Activated naive CD4-positive, alpha-beta T cell treated with anti-CD3 and anti-CD28 coated beads, Interleukin-2, amount 50 U/mL, for 16 hours (primary cell): ENCODE measurements at places on chromosomes 4 and X.

DNA sequence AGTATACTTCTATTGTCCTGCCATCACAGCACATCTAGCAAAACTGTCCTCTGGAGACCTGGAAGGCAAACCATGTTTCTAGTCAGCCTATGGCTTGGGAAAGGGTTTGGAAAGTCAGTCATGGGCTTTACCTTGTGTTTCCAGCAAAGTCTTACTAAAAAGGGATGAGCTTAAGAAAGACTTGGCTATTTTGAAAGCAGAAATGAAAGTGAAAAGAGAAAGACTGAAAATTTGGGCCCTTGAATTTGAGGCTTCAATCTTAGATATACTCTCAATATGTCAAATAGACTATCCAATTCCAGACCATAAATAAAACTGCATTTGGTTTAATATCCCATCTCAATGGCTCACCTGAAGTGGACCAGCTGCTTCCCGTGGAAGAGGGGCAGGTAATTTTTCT is 127.9 kb downstream of the ZNF330 start:
- no peak for DNase-seq

- DNase-seq = no peak
Observed at GRCh38 chr4:140163029-140163810, 9.2 kb upstream of the MAML3 start.

DNA sequence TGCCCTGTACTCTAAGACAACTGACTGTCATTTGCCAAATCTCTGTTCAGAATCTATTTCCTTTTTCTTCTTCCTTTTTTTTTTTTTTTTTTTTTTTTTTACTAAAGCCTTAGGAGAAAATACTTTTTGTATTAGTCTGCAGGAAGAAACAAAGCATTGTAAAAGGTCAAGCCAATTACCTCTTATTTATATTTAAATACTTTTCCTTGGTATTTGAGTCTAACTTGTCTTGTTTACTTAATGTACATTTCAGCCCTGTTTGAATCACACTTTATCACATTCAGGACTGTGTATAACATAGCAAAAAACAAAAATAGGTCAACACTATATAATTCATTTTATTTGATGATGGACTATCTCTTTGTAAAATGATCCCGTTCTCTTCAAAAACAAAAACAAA is 262.2 kb downstream of the RPA4 start:
- no peak for DNase-seq

GRCh38 chr4:23930750-23931488 is 41.1 kb upstream of the PPARGC1A start:
- DNase-seq = no peak

DNA sequence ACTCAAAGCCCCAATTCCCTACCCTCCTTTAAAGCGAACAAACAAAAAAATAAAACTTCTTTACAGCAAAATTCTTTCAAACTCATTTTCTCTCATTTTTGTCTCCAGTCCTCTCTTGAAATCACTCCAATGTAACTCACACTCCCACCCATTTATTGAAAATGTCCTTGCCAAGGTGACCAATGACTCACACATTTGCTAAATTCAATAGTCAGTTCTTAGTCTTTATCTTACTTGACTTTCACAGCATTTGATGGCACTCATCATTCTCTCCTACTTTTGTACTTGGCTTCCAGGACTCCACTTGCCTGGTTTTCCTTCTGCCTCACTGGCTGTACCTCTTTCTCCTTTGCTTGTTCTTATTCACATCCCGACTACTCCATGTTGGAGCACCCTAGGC is 19.9 kb downstream of the CC2D2A start:
- DNase-seq = no peak

DNA sequence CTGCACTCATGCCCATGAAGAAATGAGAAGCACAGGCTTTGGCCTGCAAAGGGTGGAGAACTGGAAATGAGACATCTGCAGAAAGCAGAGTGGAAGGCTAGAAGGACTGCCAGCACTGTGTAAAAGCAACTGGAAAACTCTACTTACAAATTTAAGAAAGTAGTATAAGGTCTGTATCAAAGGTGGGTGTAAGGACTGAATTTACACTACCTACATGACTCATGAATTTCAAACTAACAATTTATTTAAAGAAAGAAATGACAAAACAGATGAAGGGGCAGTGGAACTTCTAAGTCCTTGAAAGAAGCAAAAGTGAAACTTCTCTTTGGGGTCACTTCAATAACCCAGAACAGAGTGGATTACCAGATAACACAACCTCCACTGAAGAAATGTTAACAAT is 71.2 kb downstream of the SLC10A7 start:
- no peak for DNase-seq

- DNase-seq = no peak
Observed at GRCh38 chr4:73187325-73187724, 71.3 kb downstream of the ANKRD17 start.

GRCh38 chr4:165481053-165481835 is 102.4 kb downstream of the CPE start:
- DNase-seq = no peak

DNA sequence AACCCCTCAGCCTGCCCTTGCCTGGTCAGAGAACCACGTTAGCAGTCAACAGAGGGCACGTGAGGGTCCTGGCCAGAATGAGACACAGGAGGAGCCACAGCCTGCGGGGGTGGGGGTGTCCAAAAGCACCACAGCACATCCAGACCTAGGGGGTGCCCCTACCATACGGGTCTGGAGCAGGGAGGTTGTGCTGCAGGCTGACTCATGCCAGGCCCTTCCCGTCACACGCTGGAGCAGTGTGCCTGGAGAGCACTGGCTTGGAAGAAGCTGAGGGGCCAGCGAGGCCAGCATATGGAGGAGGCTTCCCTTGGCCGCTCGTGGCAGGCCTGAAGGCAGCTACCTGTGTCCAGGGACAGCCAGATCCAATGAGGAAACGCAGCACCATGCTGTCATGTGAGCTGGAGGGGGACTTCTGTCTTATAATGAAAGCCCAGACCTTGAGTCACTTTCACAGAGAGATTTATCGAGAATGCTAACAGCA is 1.5 kb upstream of the IRAK1 start:
- DNase-seq = no peak

GRCh38 chrX:76183289-76184049 is 10.6 kb downstream of the PBDC1 start:
- no peak for DNase-seq

GRCh38 chrX:9604111-9604907 is 139.5 kb downstream of the TBL1X start:
- DNase-seq = no peak

- DNase-seq = no peak
Observed at GRCh38 chr4:108547682-108548081, 72.7 kb upstream of the RPL34 start.

GRCh38 chr4:4577359-4577875 is 35.6 kb upstream of the STX18 start:
- DNase-seq = no peak

DNA sequence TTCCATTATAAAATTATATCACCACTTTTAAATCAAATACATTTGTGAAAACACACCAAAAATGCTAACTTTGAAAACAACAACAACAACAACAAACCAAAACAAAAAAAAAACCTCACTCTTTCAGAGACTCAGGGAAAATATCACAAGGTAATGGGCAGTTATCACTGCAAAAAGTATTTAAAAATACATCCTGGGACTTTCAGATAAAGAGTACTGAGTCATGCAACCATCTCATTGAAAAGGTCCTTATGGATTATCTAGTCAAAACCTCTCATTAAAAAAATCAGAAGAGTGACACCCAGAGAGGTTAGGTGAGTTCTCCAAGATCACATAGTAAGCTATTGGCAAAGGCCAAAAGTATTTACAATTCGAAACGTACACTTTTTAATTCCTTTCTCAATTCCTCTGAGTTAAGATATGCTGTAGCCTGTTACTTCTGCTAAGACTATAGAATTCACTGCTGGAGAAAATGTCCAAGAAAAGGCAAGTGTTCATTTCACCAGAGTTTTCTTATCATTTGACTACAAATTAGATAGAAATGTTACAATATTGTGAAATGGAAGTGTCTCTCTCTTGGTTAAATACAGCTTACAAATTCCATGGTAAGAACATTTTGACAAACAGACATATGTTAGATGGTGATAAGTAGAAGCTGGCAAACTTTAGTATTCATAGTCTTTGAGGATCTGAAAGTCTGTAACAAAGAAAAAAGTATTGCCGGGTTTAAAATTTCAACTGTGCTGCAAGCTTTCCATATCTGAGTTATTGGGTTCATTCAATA is 9.3 kb downstream of the STX18 start:
- no peak for DNase-seq

DNA sequence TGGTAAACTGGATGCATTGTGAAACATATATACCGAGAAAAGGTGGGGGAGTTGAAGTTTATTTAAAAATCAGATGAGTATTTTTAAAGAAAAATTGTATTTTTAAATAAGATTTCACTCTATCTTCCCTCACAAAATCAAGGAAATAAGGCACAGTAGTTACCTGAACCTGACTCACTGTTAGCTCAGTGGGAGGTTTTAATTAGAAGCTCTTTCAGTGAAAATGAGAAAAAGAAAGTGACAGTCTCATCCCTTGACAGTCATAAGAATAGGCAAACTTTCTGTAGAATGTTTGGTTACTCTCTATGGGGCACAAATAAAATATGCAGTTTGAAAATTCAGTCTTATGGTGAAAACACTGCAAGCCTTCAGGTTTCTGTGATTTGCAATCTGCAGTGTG is 49.7 kb downstream of the GRXCR1 start:
- no peak for DNase-seq

GRCh38 chr4:25580633-25581467 is 74.8 kb upstream of the SLC34A2 start:
- no peak for DNase-seq

DNA sequence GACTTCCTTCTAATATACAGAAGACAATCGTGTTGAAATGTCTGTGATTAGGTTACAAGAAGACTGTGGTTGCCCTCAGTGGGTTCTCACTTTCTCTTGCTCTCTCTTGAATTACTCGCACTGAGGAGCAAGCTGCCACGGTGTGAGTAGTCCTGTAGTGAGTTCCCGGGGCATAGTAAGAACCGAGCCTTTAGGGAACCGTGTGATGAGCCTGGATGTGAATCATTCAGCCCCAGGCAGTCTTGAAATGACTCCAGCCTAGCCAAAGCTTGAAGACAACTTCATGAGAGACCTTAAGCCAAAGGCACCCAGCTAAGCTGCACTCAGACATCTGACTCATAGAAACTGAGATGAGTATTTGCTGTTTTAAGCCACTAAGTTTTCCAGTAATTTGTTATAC is 292.7 kb downstream of the SPOCK3 start:
- no peak for DNase-seq

DNA sequence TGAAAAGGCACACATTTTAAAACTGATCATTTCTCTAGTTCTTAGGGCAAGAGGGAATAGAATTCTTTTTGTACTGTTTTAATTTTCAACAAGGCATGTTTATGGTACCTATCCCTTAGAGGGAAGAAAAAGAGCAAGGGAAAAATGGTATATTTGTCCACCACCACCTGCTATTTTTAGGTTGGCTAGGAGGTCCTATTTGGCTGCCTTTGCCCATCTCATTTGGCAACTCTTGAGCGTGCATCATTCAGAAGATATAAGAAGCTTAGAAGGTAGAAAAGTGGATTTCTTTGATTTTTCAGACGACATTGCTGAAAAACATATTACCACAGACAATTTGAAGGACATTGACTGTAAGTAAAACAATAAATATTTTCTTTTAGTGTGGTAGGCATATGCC is 69.0 kb downstream of the DCK start:
- no peak for DNase-seq

- DNase-seq = no peak
Observed at GRCh38 chrX:8748855-8749254, 16.9 kb upstream of the ANOS1 start.

GRCh38 chr4:90495211-90495610 is 368.0 kb downstream of the CCSER1 start:
- no peak for DNase-seq

- DNase-seq = no peak
Observed at GRCh38 chr4:25559508-25559907, 96.1 kb upstream of the SLC34A2 start.

GRCh38 chr4:89109841-89110540 is 1.3 kb upstream of the TIGD2 start:
- DNase-seq = no peak

GRCh38 chr4:100962698-100963097 is 384.6 kb downstream of the PPP3CA start:
- no peak for DNase-seq

GRCh38 chr4:125325733-125326132 is 11.0 kb downstream of the FAT4 start:
- no peak for DNase-seq

DNA sequence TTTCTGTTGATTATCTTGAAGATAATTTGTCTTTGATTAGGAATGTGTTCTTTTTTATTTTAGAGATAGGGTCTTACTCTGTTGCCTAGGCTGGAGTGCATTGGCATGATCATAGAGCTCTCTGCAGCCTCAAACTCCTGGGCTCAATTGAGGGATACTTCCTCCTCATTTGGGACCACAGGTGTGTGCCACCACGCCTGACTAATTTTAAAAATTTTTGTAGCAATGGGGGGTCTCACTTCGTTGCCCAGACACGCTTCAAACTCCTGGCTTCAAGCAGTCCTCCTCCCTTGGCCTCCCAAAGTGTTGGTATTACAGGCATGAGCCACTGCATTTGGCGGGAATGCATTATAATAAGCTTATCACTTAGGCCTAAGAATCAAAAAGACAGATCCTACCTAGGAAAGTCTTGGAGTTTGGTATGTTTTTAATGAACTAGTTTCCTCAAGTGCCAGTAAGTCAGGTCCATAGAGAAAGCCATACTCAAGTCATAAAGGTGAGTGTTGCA is 21.7 kb downstream of the BMP2K start:
- DNase-seq = no peak

GRCh38 chr4:22072240-22072639 is 123.7 kb upstream of the KCNIP4 start:
- DNase-seq = no peak

DNA sequence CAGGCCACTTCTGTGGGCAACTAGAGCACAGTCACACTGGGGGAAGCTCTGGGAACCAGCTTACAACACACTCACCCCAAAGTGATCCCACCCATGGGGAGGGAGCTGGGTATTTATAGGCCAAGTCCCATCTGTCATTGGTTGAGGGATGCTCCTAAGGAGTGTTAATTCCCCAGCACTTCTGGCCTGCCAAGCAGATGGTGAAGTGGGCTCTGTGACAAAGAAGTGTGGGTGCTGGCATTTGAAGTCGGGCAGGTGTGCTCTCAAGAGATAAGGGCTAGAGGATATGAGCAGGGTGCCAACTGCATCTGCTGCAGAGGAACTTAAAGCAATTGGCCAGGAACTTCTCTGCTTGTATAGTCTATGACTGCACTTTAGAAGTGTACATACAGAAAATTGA is 30.9 kb downstream of the PTCHD1 start:
- DNase-seq = no peak

DNA sequence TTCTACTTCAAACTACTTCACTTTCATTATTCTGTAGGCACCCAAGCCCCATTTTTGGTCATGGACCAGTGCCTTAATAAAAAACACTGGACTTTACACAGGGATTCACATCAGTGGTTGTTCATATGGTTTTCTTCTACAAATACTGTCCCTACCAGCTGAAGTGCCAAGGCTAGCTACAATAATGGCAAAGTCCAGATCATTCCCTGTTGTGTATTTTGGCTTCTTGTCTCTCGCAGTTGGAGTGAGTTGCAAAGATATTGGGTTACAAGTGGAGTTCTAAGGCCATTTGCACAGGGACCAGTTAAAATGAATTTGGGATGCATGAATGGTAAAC is 16.7 kb upstream of the ANKRD17 start:
- DNase-seq = no peak
